HFF-Myc (cell line): ENCODE measurements at places on chromosomes 11 and 22.

DNA sequence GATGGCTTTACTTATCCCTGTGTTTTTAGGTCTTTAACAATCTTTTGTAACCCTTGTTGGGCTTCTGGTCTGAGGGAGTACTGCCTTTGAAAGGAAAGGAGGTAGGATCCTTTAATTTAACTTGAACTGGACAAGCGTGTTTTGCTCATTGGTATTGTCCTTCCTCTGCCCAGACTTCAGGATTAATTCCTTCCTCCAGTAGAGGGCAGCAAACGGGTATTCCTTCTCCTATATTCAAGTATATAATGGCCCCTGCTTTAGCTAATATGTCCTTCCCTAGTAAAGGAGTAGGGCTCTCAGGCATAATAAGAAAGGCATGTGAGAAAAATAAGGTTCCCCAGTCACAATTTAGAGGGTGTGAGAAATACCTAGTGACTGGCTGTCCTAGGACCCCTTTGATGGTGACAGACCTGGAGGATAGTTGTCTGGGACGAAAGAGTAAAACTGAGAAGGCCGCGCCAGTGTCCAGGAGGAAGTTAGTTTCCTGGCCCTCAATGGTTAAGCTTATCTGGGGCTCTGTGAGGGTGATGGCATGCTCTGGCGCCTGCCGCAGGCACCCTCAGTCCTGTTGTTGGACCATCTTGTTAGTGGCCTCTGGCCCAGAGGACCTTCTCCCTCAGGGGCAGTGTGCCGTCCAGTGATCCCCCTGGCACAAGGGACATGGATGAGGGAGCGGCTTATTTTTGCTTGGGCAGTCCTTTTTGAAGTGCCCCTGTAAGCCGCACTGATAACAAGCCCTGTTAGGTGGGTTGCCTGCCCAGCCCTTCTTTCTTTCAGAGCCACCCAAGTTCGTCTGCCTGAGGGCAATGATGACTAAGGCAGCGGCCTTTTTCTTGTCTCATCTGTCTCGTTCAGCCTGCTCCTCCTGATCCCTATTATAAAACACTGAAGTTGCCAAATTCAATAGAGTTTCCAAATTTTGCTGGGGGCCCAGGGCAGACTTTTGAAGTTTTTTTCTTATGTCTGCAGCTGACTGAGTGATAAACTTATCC is 51.8 kb downstream of the C11orf71 start:
- DNase-seq, result peak; percentile 59

DNA sequence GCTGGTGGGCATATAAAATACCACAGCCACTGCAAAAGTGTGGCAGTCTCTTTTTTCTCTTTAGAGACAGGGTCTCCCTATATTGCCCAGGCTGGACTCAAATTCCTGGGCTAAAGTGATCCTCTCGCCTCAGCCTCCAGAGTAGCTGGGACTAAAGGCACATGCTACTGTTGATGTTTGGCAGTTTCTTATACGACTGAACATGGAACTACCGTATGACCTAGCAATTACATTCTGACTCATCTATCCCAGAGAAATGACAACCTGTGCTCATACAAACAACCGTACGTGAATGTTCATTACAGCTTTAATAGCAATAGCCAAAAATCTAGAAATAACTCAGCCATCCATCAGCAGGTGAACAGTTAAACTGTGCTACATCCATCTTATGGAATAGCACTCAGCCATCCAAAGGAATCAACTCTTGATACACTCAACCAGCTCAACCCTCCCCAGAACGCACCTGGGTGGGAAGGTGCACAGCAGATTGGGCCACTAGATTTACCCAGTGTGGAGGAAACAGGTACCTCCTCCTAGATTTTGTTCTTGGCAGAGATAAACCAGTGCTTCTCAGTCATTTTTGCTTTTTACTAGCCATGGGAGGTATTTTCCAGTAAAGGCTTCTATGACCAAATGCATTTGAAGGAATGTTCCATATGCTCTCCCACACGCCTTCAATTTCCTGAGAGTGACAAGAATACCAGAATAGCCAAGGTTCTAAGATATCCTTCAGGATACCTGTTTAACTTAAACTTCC is 130.5 kb downstream of the MED15 start:
- DNase-seq, result no peak

GRCh38 chr22:48953830-48954229 is 873.8 kb downstream of the BRD1 start:
- no peak for DNase-seq

DNA sequence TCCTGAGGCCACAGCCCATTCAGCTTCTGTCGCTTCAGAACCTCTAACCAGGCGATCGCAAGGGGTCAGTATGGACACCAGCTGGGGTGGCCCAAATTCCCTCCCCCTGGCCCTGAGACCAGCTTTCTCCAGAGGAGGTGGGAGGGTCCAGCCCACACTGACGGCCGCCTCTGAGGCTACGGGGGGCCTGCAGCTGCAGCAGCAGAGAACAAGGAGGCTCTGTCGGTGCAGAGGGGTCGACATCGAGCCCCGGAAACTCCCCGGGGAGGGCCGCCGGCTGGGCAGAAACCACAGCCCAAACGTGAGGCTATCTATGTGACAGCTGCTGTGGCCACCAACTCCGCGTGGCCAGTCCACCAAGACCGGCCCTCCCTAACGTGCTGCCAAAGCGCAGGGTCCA is 40.8 kb downstream of the ELFN2 start:
- no peak for DNase-seq

DNA sequence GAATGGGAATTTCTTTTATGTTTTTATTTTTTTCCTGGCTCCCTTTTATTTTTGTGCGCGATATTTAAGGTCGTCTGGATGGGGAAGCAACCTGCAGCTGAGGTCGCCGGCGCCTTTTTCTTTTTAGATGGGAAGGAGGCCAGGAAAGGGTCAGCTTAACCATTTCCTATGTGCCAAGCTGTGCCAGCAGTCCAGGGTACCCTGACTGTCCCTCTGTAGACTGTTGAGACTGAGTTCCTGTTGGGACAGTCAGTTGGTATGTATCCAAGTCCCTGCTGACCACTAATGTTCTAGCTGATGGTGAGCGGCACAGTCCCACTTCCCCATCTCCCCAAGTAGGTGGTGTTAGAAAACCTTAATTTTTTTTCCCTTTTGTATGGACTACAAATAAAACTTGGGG is 10.5 kb downstream of the RBM14 start:
- no peak for DNase-seq

DNA sequence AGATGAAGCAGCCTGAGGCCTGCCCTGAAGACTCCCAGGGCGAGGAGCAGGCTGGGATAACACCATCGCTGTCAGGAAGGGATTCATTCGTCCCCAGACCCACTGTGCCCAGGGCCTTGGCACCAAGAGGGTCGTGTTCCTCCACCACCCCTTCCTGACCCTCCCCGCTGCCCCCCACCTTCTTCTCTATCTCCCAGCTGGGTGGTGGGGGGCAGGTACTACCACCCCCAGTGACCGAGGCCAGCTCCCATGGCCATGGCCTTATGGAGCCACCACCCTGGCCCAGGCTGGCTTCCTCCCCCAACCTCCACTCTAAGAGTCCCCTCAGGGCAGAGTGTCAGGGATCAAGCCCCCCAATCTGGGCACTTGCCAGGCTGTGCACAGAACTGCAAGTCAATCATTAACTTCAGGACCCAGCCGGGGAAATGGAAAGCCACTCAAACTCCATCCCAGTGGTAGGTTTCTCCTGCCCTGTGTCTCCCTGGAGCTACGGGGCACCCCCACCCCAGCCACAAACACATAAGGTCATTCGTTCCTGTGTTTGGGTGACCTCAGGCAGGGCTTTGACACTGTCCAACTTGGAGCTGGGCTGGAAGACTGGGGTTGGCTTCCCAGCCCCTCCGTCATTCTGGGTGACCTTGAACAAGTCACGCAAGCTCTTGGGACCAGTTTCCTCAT is 33.3 kb upstream of the WNT11 start:
- DNase-seq, result no peak

- DNase-seq, result no peak
Measured at GRCh38 chr11:64436000-64436399, 77.0 kb downstream of the RPS6KA4 start.

GRCh38 chr22:42376711-42377554 is 55.3 kb downstream of the NFAM1 start:
- peak; percentile 96 for DNase-seq

- DNase-seq, result no peak
Measured at GRCh38 chr22:33062361-33062760, 4.2 kb upstream of the SYN3 start.
